ACHN (cell line): ENCODE measurements at places on chromosomes 2 and 18.

- no peak for DNase-seq
Observed at GRCh38 chr2:71776227-71776626, 322.9 kb downstream of the DYSF start.

- no peak for DNase-seq
Observed at GRCh38 chr2:224959556-224959955, 82.7 kb downstream of the DOCK10 start.

- no peak for DNase-seq
Observed at GRCh38 chr2:117686699-117687098, 127.8 kb upstream of the DDX18 start.

DNA sequence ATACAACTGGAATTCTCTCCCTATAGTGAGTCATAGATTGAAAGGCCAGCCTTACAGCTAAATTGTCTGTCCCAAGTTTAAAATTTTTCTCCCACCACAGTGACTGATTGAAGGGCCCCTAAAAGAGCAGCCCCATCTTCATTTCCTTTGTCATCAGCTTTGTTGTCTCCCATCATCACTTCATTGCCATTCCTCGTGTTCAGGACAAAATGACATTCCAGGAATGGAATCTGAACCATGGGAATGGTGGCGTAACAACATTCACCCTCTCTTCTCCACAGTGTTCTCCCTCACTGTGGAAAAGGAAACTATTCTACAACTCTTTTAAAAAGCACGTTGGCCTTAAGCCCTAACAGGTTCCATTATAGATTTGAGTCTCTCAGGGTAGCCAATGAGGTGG, 52.1 kb downstream of the PSTPIP2 start:
- DNase-seq, result no peak

- DNase-seq, result no peak
Observed at GRCh38 chr2:71067567-71068217, 756 bp upstream of the NAGK start.

- peak; percentile 23 for DNase-seq
Observed at GRCh38 chr2:195664528-195664927, 7.5 kb downstream of the SLC39A10 start.

GRCh38 chr2:160328811-160329527, 128.9 kb upstream of the ITGB6 start:
- DNase-seq, result no peak

DNA sequence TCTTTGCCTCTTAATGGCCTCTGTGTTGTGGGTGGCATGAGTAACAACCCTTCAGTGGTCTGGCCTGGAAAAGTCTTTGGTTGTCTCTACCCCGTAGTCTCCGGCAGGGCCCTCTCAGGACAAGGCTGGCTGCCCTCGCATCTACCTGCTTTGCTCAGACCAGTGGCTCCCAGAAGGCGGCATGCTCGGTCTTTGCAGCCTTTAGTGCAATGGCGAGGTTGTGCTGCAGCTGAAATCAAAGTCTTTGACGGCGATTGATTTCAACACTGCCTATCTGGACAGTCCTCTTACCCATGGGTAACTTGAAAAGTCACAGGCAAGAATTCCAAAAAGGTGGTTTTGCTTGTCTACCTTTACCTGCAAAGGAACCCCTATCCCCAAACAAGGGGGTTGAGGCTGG, 95.9 kb downstream of the ALPK2 start:
- no peak for DNase-seq

- DNase-seq, result no peak
Observed at GRCh38 chr2:69241664-69242514, 145.1 kb downstream of the GFPT1 start.

DNA sequence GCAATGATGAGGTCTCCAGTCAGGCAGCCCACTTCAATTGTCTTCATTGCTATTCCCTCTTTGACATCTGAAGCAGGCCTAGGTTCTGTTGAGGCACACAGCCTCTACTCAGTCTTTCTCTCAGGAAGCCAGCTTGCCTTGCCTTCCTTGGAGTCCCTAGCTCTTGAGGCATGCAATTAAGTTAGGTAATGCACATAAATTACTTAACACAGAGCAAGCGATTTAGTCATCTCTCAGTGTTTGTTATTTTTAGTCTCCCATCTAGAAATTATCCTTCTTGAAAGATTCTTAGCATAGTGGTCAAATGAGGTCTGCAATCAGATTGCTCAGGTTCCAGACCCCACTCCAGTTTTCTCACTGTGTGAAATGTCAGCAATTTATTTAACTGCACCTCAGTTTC, 32.0 kb downstream of the SULT1C4 start:
- no peak for DNase-seq

DNA sequence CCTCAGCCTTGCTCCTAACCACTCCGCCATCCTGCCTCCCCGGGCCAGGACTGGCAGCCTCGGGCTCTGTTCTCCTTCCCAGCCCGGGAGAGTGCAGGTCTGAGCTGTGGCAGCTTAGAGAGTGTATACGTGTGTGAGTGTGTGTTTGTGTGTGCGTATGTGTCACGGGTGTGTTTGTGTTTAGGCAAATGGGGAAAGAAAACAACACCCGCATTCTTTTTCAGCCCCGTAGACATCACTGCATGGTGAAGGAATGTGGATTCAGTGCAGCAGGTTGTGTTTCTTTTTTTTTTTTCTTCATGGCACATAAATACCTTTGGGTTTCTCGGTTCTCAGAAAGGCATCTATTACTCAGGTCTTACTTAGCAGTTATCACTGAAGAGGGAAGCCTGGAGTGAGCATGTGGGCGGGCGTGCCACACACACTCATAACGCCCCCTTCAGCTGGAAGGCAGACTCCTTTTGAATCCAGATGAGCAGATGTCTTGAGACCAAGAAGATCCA, 44.2 kb downstream of the GLI2 start:
- DNase-seq, result no peak

GRCh38 chr18:7021994-7022840, 95.4 kb downstream of the LAMA1 start:
- peak; percentile 60 for DNase-seq

GRCh38 chr2:136207030-136207623, 89.2 kb upstream of the CXCR4 start:
- no peak for DNase-seq

DNA sequence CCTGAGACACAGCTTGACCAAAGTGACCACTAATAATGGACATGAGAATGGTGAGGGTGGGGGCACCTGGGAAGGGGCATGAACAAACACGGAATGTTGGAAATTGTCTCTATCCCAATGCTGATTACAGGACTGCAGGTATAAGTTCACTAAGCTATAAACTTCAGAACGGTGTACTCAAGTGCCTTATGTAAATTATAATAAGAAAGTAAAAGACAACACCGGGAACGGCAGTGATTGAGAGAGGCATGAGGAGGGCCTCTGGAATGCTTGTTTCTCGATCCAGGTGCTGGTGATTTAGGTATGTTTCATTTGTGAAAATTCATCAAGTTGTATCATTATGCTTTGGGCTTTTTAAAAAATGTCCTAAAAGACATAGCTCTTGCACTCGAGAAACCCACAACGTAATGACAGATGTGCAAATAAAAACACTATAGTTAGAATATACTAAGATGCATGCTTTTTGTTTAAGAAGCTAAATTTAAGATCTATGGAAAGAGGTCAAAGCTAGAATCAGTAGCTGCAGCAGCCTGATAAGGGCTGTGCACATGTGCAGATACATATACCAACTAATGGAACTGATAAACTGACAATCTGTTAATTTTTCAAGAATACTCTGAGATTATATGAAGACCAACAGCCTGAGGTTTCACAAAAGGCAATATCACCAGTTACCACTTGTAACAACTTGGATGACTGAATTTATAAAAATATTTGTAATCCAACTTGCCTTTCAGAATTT, 7.6 kb downstream of the HIBCH start:
- no peak for DNase-seq
